Right lung (tissue), 10 donors: ENCODE measurements at places on chromosomes 4 and X.

GRCh38 chr4:17096692-17097091 lies 198.2 kb upstream of the LDB2 start:
- DNase-seq = no peak

DNA sequence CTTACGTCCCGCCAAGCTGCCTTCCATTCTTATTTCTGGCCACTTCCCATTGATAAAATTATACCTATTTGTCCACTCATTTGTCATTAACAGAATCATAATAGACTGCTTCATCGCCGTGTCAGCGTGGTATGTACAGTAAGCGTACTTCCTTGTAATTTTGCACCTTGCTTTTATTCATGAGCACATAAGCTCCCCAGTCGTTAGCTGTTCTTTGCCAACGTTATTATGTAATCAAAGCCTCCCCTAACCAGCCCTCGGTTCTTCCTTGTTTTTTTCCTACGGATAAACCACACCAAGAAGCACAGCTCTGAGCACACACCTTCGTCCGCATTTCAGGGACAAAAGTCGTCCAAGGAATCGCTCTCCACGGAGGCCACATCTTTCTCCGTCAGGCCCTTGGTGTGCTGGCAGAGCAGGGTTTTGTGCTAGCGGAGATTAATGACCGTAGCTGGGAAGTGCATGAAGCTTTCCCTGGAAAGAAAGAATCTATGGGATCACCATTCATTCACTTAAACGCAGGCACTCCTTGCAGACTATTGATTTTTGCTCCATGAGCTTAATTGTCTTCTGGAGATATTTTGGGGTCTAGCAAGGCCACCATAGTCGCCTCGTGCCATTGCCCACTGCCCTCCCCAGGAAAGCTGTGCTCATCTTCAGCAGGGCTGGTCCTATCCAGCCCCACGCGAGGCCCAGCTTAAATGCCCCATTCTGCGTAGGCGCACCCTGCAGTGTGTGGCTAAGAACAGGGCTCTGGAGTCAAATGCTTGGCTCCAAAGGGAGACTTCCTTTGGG lies 200.9 kb upstream of the PSAPL1 start:
- no peak for DNase-seq

- no peak for DNase-seq
These were observed 124.8 kb downstream of the ATG4A start for GRCh38 chrX:108216405-108216804.

- no peak for DNase-seq
These were observed 214.6 kb downstream of the FRMPD4 start for GRCh38 chrX:12352922-12353321.

GRCh38 chr4:19927381-19927780 lies 324.3 kb upstream of the SLIT2 start:
- DNase-seq = no peak

DNA sequence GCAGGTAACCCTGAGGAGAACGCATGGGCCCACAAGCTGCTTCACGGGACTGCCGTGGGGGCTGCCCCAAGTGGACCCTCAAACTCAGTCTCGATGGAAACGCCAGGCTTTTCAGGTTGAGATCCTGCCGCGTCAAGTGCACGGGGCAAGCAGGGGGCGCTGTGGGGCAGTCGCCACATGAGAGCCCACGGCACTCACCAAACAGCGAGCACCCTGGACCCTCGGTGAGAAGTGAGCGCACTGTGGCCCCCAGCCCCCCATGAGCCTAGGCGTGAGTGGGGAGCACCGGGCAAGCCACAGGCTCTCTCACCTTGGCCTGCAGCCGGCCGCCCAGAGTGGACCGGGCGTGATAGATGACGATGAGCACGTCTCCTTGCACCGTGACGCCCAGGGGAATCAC lies 50.9 kb upstream of the CPLX1 start:
- DNase-seq = no peak

- DNase-seq = no peak
These were observed 49.8 kb upstream of the CAMK2D start for GRCh38 chr4:113811359-113811758.

DNA sequence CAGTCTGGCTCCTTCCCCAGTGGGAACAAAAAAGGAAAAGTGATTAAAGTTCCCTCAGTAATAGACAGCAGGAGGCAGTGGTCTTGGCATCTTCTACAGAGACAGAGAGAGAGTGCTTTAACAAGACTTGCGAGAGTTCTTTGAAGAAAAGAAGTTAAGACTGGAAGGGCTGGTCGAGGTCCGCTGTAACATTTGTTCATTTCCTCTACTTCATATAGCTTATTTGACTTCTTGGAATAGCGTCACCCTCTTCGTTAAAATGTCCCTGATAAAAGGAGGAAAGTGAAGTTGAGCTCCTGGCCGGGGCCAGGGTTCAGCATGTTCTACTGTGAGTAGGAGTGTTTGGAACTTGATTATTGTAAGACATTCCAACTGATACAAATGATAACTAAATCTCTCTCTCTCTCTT lies 179.8 kb downstream of the SLIT2 start:
- no peak for DNase-seq

DNA sequence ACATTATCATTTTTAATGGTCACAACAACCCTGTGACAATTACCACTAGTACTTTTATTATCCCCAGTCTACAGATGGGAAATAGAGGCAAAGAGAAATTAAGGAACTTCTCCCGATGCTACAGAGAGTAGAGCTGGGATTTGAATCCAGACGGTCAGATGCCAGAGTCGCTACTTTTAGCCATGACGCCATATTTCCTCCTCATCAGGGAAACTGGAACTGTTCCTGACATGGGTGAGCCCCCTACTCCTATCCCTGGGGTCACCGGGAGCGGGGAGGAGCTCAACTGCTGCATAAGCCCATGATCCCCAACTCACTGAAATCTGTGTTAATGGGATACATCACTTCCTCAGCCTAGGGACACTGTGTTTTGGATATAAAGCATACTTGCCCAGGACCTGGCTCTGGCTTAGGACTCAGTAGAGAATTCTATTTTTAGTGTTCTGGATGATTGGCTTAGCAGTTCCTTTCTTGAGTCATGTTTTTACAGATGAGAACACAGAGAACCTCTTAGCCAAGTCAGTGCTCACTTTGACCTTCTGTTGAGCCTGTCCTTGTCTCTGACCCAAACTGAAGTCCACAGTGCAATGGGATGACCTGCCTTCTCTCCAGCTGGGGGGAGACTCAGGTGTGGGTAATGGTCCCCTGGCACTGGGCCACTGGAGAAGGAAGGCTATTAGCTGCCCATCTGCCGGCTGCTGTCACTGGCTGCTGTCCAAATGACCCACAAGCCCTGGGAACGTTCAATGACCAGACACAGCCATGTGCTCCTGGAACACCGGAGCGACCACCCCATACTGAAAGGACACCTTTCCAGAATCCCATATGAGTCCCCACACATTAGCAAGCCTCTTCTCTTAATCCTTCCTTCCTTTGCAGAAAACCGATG lies 90.8 kb upstream of the SHISA3 start:
- no peak for DNase-seq

GRCh38 chr4:90159193-90159592 lies 32.0 kb downstream of the CCSER1 start:
- DNase-seq = no peak

- no peak for DNase-seq
These were observed 11.6 kb downstream of the SMIM20 start for GRCh38 chr4:25925486-25926201.

GRCh38 chrX:93985344-93986307 lies 311.6 kb downstream of the FAM133A start:
- DNase-seq = no peak

GRCh38 chrX:20968996-20969395 lies 405.2 kb upstream of the CNKSR2 start:
- no peak for DNase-seq

DNA sequence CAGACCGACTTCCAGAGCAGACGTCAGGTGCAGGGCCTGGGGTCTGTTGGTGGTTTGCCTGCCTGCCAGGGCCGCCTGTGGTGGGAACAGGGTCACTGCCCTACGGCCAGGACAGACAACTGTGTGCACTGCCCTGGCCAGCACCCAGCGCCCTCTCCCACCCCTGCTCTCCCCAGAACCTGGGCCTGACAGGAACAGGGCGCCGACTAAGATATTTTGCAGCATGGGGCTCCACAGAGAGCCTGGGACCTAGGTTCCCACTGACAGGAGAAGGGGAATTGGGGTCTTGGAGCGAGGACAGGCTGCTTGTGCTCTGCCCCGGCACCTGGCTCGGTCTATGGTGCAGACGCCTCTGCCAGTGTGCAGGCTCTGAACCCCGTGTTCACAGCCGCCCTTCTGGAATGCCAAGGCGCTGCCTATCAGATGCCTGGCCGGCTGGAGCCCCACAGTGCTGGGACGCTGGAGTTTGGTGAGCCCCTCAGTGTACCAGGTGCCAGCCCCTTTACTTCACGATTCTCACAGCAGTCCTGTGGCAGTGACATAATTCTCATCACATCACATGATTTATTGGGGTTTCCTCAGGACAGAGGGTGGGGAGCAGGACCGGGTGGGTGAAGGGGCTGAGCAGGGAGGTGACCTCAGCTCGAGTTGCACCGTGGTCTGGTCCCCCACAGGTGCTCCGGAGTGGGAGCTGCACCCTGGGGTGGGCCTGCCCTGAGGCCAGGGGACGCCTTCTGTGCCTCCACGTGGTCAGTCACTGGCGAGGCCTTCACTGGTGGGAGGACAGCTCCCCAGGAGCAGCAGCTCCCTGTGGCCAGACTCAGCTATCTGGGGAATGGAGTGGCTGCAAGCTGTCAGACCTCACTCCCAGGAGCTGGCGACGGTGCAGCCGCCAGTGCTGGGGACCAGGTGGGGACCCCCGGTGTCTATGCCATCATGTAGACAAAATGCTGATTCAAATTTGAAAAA lies 113.8 kb upstream of the LRPAP1 start:
- no peak for DNase-seq
